ENCODE measurements at places on chromosomes 4 and X.
A peak's percentile ranks its signal among the peaks of the same experiment; 100 is the strongest.

DNA sequence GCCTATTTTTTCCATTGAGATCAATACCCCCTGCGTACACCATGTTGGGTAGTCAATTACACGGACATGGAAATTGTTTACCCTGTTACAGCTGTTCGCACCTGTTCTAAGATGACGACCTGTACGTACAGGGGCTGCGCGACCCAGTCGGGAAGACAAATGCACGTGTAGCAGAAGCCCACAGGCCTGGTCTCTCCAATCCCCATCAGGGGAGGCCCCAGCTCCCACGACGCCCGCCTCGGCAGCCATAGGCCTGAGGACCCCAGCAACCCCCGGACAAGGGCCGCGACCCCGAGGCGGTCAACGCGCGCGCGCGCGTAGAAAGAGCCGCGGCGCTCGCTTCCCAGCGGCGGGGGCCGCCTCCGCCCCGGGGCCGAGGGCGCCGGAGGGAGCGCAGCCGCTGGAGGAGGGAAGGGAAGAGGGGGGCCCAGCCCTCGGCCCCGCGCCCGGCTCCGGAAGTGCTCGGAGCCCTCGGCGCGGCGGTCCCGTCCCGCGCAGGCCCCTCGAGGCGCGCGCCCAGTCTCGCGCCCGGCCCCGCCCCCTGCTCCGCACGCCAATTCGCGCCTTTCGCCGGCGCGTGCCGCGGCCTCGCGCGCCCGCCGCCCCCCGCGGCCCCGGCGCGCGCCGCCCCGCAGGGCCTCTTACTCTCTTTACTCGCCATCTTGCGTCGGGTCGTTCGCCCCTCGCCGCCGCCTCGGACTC lies 618 bp downstream of the RBBP7 start:
- DNase-seq: no peak

DNA sequence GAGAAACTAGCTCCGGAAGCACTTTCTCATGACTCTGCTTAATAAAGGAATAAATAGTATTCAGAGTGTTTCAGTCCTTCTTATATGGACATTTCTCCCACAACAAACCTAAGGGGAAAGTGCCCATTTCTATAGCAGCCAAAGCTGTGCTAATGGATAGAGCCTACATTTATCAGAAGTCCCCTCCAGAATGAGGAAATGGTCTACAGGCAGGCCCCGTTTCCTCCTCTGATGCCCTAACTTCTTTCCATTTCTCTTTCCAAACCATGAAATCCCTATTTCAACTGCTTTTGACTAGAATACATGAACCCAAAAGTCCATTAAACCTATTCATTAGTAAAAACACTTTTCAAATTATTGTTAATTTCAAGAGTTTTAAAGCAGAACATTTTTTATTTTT lies 4.5 kb downstream of the ACSL1 start:
- DNase-seq: no peak

DNA sequence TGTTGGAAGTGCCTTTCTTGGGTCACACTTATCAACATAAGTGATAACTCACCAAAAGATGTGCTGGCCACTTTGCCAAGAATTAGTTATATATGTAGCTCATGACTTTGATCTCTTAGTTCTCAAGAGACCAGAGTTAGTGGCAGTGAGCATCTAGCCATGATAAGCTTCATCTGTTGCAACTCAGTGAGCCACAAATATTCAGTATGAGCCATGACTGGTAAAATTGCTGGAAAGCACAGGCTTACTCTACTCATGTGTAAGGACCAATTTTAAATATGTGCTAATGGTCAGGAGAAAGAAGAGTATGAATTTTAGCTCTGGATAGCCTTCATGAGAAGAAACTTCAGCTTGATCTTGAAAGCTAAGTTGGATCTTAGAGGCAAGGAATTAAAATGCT lies 59.4 kb upstream of the TLL1 start:
- no peak for DNase-seq

DNA sequence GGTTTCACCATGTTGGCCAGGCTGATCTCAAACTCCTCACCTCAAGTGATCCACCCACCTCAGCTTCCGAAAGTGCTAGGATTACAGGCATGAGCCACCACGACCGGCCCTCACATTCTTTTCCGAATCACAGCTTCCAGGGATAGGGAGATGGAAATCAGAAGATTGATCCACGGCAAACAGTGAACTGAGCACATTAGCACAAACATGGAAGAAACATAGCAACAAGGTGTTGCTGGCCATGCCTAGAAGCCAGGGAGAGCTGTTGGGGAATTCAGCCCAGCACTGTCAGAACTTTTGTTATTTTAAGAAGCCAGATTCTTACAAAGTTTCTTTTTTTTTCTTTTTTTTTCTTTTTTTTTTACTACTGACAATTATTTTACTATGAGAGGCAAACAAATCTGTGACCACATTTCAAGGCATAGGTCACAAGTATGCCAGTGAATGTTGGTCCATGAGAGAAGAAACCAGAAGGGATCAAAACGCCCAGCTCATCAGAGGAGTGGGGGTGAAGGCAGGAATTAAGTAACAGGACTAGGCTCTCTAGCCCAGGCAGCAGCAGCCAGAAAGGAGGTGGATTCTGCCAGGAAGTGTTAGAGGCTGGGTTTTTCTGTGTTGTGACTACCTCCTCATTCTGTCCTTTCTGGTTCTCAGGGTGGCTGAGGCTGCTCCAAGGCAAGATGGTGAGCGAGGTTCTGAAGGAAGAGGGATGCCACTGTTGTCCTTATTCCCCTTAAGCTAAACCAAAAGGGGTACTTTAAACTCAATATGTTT lies 44.1 kb downstream of the TEC start:
- no peak for DNase-seq

GRCh38 chrX:121109986-121110385 lies 62.6 kb downstream of the GLUD2 start:
- no peak for DNase-seq

- no peak for DNase-seq
Observed at GRCh38 chr4:168955674-168956073, 54.4 kb downstream of the CBR4 start.

- DNase-seq: no peak
Observed at GRCh38 chr4:109014593-109015412, 251.9 kb upstream of the ETNPPL start.

- DNase-seq: no peak
Observed at GRCh38 chrX:29721152-29721551, 494.2 kb upstream of the MAGEB2 start.

- DNase-seq: no peak
Observed at GRCh38 chrX:119617517-119618164, 11.4 kb upstream of the NKRF start.

- no peak for DNase-seq
Observed at GRCh38 chrX:30824275-30824674, 64.8 kb downstream of the TAB3 start.

GRCh38 chr4:8836664-8837171 lies 34.9 kb downstream of the HMX1 start:
- DNase-seq: no peak

DNA sequence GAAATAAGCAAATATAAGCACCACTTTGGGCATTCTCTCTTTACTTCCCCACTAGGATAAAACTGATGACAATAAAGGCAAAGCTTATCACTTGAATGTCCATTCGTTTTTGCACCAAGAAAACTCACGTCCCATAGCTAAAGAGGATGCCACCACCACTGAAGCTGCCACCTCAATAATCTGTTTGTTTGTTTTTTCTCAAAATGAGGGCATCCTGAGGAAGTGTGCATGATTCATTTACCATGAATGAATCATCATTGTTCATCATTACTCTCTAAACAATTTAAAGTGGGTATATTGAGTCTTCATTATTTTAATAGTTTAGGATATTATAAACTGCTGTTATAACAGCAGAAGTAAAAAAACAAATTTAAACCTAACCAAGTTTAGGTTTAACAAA lies 168.2 kb downstream of the DCTD start:
- DNase-seq: no peak

- no peak for DNase-seq
Observed at GRCh38 chr4:2297606-2298531, 36.0 kb upstream of the MXD4 start.

GRCh38 chrX:23699636-23700194 lies 32.4 kb downstream of the PRDX4 start:
- DNase-seq: no peak

DNA sequence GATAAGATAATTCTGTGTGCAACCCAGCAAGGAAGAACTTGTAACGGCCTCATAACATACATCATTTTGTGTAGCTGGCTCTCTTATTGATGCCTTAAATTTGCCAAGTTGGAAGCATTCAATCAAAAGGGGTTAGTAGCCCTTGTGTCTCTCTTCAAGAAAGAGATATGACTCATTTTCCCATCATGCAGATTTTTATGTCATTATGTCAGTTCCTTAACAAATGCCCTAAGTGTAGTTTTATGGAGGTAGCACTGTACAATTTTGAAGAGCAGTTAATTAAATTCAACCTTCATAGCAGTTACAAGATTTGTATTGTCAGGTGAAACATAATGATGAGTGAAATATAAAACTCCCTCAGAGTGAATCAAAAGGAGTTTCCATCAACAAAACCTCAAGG lies 215.6 kb downstream of the GRIA3 start:
- no peak for DNase-seq

- DNase-seq: no peak
Observed at GRCh38 chr4:102717448-102718092, 43.2 kb downstream of the MANBA start.

- no peak for DNase-seq
Observed at GRCh38 chr4:39699687-39700409, 1.9 kb downstream of the UBE2K start.

GRCh38 chr4:77336411-77337142 lies 179.6 kb downstream of the CCNG2 start:
- DNase-seq: no peak

- DNase-seq: no peak
Observed at GRCh38 chrX:104428231-104428630, 137.8 kb upstream of the IL1RAPL2 start.

DNA sequence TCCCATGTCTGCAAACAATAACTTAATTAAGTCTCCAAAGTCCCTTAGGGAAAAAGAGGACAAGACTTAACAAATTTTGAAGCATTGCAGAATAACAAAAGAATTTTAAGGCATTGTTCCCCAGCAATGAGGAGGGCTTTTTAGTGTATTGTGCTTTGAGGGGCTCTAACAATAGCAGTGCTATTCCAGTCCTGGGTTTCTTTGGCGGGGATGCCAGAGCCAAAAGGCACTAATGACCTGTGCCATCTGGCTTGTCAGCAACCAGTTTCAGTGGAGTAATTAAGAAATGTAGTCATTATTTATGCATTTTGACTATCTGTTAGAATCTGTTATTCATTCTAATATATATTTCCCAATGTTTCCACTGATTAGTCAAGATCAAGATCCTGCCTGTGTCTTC lies 575.4 kb downstream of the SPRY1 start:
- DNase-seq: no peak

GRCh38 chr4:149280806-149281205 lies 534.8 kb downstream of the IQCM start:
- DNase-seq: no peak

DNA sequence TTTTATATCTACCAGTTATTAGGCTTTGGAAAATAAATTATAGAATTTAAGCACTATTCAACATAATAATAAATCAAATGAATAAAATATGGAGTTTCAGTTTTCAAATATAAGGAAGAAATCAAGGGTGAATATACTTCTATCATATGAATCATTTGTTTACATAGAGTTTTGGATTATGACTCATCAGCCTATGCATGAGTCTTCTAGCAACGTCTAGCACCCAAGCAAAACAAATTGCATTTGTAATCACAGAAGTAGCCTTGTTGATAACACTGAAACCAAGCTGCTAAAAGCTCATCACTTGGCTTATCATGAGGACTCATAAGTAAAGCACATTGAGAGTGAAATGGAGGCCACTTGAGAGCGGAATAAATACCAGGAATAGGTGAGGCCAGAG lies 434.6 kb downstream of the PCDH11X start:
- no peak for DNase-seq

DNA sequence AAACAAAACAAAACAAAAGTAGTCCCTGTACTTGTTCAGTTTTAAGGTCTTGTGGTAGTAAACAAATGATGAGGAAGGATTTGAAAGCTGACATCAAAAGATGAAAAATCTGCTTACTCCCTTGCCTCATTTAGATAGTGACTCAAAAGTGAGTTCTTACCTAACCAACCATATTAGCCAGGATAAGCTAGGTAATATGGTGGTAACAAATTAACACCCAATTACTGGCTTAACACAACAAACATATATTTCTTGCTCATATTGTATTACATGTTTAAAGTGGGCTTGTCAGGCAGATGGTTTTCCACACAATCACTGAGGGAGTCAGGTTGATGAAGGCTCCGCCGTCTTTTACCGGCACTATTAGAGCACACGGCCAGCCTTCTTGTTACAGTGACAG lies 189.7 kb downstream of the PPARGC1A start:
- no peak for DNase-seq

DNA sequence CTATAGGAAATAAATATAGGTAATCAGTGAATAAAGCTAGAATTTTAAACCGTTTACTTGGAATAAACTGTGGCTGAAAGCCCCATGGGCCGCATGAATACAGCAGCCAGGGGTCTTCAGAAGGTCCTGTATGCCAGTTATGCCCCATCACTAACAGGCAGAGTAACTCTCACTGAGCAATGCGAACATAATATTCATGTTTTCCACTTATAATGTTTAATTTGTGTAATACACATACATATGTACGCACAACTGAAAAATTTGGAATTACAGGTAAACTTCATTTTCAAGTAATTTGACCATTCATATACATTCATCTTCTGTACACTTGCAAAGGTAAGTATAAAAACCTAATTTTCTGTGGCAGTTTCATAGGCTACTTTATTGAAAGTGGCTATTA lies 526.2 kb upstream of the ATOH1 start:
- no peak for DNase-seq

DNA sequence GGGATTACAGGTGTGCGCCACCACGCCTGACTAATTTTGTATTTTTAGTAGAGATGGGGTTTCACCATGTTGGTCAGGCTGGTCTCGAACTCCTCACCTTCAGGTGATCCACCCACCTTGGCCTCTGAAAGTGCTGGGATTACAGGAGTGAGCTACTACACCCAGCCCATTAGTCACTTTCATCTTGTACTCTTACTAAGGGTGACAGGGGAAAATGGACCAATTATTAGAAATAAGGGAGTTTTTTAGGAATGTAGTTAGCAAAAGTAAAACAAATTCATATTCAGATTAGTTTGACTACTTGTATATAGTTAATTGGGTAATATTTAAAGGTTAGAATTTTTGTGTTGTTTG lies 26.1 kb downstream of the SMARCA5 start:
- DNase-seq: no peak

DNA sequence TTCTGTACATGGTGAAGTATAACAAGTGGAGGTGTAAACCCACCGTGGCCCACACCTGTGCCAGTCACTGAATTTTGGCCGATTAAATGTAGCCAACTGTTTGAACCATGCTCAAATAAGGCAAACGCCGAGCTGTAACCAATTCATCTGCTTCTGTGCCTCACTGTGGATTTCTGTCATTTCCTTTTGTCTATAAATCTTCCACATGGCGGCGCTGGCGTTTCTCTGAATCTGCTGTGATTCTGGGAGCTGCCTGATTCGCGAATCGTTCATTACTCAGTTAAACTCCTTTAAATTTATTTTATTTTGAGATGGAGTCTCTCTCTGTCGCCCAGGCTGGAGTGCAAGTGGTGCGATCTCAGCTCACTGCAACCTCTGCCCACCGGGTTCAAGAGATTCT lies 19.2 kb downstream of the SUPT20HL2 start:
- peak; percentile 26 for DNase-seq

- DNase-seq: no peak
Observed at GRCh38 chr4:79201971-79202370, 123.9 kb downstream of the NAA11 start.

- DNase-seq: no peak
Observed at GRCh38 chrX:9786798-9787635, 788 bp downstream of the SHROOM2 start.
